Colonic mucosa (tissue), 4 donors: ENCODE measurements at places on chromosomes 12 and 14. TPM values are rescaled to one million over a fixed set of nuclear protein-coding genes. Genes with fewer than 3 reads are reported as not detected.

- no peak for DNase-seq
These were observed 34.6 kb downstream of the EP400 start for GRCh38 chr12:131984334-131984733.

- no peak for DNase-seq
These were observed 74.6 kb upstream of the TBX5 start for GRCh38 chr12:114480337-114481199.

- DNase-seq = no peak
These were observed 76.8 kb downstream of the DAD1 start for GRCh38 chr14:22512106-22512814.

GRCh38 chr14:30550335-30550734, 8.6 kb upstream of the G2E3 start:
- DNase-seq = no peak

- DNase-seq = no peak
These were observed 10.6 kb downstream of the EML1 start for GRCh38 chr14:99803803-99804202.

GRCh38 chr12:2649201-2650030, 145.4 kb upstream of the FKBP4 start:
- DNase-seq = no peak

ESR2 gene
- 0.85 TPM for total RNA-seq

GRIN2B gene
- 1.5 TPM for total RNA-seq

DNA sequence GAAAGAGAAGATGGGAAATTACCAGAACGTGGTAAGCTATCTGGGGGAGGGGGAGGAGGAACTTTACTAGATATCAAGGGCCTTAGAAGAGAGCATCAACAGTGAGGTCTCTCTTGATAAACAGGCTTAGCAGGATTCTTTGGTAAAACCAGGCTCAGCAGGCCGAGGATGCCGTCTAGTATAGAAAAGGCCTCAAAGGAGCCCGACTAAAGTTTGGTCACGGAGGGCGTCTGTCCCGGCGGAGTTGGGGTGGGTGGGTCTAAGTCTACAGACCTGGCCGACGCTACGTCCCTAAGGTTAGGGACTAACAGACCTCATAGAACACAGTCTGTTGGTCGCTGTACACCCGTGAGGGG, 538 bp upstream of the TIGAR start:
- no peak for DNase-seq

DNA sequence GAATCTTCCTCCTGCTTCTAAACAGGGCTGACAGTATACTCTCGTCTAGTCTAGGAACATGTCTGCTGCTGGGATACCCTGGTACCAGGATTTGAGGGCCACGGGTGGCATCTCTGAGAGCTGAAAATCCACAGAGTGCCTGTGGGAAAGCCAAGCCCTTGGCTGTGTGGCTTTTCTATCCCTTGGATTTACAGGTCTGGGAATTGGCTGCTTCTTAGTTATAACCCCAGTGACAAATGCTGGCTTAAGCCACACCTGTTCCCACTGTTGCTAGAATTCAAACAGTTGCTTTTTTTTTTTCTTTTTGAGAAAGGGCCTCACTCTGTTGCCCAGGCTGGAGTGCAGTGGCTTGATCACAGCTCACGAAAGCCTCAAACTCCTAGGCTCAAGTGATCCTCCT, 14.3 kb upstream of the RIN3 start:
- peak; percentile 11 for DNase-seq

- no peak for DNase-seq
These were observed 2.4 kb upstream of the RNF34 start for GRCh38 chr12:121397521-121397920.

CREBL2 gene
- 28.9 TPM for total RNA-seq

- peak; percentile 56 for DNase-seq
These were observed 203.7 kb downstream of the ETV6 start for GRCh38 chr12:11853126-11853525.
